Stomach (tissue), 19 donors: ENCODE measurements at places on chromosomes 7 and 10. TPM values are rescaled to one million over a fixed set of nuclear protein-coding genes. Genes with fewer than 3 reads are reported as not detected.

PLEKHA8 gene
- total RNA-seq, result 8.5 TPM

- no peak for DNase-seq
Measured at GRCh38 chr10:7260412-7260900, 150.4 kb downstream of the SFMBT2 start.

DNA sequence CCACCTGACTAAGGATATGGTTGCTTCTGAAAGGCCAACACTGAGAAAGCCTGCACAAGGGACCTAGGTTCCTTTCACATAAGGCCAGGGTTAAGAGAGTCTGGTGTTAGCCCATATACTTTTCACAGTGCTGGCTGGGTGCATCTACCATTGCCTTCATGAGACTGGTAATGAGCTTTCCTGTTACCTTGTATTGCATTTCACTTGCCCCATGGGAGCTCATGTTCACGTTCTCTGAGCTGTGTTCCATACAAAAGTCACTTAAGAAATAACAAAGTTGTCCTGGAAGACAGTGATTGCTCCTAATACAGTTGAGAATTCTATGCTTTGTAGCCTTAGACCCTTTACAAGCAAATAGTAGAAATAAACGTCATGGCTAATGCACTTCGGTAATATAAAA, 337.8 kb upstream of the TEX47 start:
- no peak for DNase-seq

- no peak for DNase-seq
Measured at GRCh38 chr10:109062371-109062770, 860.9 kb downstream of the XPNPEP1 start.

DNA sequence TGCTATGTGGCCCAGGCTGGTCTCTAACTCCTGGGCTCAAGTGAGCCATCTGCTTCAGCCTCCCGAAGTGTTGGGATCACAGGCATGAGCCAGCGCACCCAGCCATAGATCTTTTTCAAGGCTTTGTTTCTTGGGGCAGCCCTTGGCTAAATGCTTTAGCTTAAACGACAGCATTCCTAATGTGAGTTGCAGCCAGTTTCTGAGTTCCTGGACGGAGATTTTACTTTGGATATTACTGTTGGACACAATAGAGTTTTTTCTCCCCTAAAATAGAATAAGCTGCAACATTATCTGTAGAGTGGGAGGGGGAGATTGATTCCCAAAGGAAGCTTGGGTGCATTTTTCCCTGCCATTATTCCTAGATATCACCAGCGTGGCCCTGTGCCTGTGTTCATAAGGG, 103.0 kb upstream of the BTBD16 start:
- no peak for DNase-seq

DNA sequence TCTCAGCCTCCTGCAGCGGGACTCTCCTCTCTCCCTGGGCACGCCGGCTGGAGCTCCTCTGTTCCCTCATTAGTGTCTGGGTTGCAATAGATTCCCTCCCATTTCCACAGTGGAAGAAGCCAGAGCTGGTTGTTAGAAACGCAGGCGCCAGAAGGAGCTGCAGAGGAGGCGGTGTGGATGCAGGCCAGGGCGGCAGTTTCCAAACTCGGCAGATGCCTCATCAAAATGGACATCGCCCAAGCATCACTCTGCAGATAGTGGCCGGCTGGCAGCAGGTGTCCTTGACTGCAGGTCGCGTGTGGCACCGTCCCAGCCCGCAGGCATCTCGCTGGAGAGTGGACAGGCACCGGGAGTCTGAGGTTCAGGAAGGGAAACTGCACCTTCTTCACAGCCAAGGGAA, 201.8 kb downstream of the TCERG1L start:
- DNase-seq, result no peak

DNA sequence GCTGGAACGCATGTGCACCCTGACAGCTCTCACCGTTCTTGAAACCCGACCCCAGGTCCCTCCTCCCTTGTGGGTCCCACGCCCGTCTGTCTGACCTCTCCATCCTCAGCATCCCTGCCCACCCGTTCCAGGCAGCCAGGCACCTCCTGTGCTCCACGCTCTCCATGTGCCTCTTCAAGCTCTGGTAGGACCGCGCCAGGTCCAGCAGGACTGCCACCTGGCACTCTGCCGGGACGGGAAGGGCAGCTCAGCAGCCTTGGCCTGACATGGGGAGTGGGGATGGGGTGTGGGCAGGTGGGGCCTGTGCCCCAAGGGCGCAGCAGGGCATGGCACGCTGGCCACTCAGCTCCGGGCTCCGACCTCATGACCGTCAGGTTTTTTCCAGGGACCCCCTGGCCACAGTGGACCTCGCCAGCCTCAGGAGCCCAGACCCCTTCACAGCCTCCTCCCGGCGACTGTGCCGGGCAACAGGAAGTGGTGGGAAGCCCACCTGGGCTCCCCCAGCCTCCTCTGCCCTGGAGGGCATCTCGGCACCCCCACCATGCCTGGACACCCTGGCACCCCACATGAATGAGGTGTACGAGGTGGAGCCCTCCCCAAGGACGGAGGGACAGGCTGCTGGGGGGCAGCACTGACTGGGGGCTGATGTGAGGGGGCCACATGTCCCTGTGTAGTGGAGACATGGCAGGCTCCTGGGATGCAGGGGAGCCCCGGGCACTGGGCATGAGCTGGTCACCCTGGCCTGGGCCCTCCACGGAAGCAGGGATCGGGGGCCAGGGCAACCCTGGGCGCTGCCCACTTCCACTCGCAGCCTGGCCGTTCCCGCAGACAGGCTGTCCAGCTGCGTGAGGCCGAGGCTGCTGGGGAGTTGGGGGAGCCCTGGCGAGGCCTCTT, 25.1 kb upstream of the NKX6-2 start:
- no peak for DNase-seq

- no peak for DNase-seq
Measured at GRCh38 chr7:16803881-16804673, 722 bp downstream of the AGR2 start.

DNA sequence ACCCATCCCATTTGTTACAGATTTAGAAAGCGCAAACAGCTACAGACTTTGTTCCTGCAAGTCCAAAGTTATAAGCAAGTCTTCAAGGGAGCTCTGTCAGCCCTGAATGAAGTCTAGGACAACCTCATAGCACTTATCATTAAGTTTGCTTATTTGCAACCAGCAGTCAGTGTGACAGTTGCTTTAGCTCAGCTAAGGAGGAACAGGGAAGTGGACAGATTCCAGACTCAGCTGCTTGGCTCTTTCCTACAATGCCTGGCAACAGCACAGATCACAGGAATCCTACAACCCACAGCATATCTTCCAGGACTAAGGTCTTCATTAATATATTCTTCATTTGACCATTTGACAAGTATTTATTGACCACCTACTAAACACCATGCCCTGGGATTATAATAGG, 17.4 kb upstream of the KIF5B start:
- peak; percentile 60 for DNase-seq

DNA sequence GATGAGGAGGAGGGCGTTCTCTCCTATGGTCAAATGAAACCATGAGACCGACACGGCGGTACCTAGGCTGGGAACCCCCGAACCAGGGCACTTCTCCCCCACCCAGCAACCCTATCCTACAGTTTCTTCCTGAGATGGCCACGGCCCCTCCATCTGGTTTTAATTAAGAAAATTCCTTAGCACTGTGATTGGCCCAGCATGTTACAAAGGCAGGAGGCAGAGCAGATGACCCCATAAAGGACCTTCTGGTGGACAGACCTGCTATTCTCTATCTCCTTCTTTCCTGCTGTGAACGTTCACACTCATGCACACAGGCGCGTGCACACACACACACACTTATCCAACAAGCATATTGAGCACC, 129.4 kb downstream of the RGS10 start:
- DNase-seq, result no peak

GIMAP8 gene
- under 0.01 TPM for total RNA-seq

PON1 gene
- 0.55 TPM for total RNA-seq

DNA sequence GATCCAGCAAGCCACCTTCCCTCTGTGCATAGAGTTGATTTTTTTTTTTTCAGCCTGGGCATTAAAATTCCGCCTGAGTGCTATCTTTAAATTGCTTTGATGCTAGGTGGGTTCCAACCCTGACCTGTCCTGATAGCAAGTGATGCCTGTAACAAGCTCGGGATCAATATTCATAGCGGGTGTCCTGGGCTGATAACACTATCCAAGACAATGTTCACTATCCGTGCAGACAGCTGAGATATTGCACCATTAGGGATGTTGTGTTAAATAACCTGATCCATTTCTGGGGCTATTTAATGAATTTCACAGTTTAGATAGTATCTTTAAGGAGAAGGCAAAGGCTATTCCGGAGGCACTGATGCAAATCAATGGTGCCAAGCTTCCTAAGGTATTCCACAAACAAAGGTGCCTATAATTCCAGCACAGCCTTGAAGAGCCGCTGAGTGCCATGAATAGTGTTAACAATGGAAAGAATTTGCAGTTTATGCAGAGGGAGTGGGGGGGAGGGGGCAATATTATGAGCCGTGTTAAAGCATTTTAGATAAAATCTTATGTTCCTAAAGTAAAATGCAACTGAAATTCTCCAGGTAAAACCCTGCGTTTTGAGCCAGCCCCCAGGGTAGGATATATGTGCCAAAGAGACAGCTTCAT, 4.2 kb upstream of the NKX1-2 start:
- no peak for DNase-seq

- no peak for DNase-seq
Measured at GRCh38 chr7:144057954-144058353, 9.2 kb downstream of the OR2A5 start.

MYO3A gene
- total RNA-seq, result 29.8 TPM

DNA sequence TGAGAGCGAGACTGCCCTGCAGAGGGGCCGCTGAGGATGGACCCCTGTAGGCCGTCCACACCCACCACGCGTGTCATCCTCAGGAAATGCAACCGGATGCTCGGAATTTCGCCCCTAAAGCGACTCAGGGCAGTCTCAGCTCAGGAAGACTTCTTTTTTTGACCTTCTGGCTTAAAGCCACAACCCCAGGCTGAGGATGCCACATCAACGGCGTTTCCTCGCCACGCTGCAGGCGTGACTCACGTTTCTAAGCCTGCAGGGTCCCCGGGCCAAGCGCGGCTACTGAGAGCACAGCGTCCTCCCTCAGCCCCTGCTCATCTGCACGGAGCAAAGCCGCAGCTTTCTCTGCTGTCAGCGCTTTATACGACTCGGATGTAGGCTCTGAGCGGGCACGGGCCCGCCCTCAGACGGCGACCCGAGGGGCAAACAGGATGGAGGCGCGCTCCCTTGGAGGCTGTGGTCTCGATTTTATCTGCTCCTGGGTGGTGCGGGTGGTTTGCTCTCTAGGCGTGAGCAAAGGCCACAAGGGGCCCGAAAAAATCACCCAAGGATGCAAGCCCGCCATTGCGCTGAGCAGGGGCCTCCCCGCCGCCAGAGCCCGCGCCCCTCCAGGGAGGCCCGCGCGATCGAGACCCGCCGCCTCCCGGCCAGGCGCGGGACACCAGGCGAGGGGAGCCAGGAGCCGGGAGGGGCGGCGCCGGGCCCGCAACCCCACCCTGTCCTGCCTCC, 726 bp upstream of the INSIG1 start:
- peak; percentile 80 for DNase-seq

- peak; percentile 89 for DNase-seq
Measured at GRCh38 chr10:13074563-13075451, 25.2 kb upstream of the OPTN start.

DNA sequence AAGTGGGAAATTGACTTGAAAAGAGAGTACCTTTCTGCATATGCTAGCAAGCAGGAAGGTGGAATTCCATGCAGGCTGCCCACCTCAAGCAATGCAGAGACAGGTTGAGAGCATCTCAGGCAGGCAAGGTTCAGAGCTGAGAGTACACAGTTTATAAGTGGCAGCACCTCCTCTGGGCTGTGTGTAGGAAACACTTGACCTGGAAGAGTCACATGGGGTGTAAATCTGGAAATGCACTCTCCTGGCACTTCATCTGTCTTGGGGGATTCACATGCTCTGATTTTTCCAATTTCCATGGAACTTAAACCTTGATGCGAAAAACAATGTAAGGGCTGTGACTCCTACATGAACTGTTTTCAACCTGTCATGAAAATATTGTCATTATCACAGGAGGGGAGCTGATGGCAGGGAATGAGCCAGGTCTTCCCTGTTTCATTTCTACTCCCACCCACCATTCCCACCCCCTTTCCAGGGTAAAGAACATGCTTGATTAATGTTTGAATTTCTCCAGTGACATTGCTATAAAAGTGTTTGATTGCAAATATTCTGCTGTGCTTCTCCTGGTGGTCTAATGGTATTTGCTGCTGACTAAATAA, 328.3 kb downstream of the BICC1 start:
- no peak for DNase-seq

NKX2-3 gene
- total RNA-seq, result 0.45 TPM

ANKRD7 gene
- not detected for total RNA-seq

SPDYE9 gene
- total RNA-seq, result 0.37 TPM

- DNase-seq, result no peak
Measured at GRCh38 chr7:1402110-1402790, 57.0 kb downstream of the MICALL2 start.

GRCh38 chr7:119890631-119891030, 382.3 kb upstream of the KCND2 start:
- DNase-seq, result no peak

DNA sequence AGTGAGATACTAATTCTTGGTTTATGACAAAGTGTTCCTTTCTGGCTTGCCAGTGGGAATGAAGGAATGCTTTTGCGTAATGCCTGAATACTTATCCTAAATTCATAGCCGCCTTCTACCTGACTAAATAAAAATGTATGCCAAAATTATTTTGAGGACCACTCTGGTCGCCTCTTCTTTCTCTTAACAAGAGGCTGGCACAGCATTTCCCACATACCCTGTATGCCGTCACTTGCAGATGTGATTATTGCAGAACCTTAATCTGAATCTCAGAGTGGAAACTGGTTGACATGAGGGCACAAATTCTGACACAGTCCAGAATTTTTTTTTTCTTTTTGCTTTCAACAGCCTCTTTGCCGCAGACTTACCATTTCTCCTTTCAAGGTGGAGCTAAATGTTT, 124.6 kb upstream of the GLCCI1 start:
- no peak for DNase-seq

- DNase-seq, result peak; percentile 97
Measured at GRCh38 chr10:96586419-96587263, at the start of gene TM9SF3. TM9SF3 (minus strand) TSS chr10:96587012; CDS start chr10:96586835, 177 bp downstream.

DNA sequence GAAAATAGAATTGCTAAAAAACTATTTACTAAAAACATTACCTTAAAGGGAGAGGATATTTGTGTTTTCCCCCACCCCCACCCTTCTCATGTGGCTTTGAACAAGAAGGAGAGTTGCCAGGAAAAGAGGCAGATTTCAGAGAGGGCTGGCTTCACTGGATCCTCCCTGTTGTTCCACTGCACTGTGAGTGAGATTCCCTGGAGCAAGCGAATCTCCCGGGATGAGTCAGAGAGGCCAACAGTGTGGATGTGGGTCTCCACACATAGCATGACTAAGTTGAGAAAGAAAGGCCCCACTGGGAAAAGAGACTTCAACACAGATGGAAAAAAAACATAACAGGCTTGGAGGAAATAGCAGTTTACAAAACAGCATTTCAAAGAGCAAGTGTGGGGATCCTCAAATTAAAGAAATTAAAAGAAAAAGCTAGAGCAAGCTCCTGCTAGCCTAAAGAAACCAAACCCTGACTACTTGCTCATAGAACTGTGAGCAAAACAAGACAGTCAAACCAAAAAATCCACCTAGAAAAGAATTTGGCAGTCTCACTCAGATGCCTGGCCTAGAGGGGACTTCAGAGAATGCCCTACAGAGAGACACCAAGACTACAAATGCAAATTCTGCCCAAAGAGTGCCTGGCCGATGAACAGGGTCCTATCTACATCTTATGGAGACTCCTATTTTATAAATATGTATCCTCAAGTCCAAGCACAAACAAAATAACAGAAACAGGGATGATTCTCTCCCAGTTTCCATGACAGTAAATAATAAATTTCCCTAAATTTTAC, 3.4 kb downstream of the CAV1 start:
- DNase-seq, result peak; percentile 58

LMOD2 gene
- not detected for total RNA-seq
